NCI-H1092 (cell line): ENCODE measurements at places on chromosomes 5 and 9.

- no peak for DNase-seq
These were observed 71.7 kb upstream of the TBCA start for GRCh38 chr5:77847814-77848290.

DNA sequence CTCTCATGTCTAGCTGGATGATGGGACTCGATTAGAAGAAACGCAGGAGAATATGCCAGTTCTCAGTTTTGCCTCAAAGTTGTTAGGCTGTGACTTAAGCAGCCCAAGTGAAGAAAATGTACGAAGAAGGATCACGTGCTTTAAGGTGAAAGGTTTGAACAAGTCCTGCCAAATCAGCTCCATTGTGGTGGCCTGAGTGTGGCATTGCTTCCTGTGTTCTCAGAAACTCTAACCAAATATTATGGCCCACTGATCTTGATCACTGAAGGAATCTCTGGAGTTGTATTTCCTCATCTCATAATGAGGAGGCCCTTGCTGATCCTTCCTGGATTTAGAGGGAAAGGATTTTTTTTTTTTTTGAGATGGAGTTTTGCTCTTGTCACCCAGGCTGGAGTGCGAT lies 44.0 kb downstream of the OTULIN start:
- DNase-seq, result no peak

GRCh38 chr9:9498846-9499245 lies 1114.0 kb downstream of the PTPRD start:
- no peak for DNase-seq

- peak; percentile 17 for DNase-seq
These were observed 53.5 kb upstream of the TJP2 start for GRCh38 chr9:69120380-69121154.

DNA sequence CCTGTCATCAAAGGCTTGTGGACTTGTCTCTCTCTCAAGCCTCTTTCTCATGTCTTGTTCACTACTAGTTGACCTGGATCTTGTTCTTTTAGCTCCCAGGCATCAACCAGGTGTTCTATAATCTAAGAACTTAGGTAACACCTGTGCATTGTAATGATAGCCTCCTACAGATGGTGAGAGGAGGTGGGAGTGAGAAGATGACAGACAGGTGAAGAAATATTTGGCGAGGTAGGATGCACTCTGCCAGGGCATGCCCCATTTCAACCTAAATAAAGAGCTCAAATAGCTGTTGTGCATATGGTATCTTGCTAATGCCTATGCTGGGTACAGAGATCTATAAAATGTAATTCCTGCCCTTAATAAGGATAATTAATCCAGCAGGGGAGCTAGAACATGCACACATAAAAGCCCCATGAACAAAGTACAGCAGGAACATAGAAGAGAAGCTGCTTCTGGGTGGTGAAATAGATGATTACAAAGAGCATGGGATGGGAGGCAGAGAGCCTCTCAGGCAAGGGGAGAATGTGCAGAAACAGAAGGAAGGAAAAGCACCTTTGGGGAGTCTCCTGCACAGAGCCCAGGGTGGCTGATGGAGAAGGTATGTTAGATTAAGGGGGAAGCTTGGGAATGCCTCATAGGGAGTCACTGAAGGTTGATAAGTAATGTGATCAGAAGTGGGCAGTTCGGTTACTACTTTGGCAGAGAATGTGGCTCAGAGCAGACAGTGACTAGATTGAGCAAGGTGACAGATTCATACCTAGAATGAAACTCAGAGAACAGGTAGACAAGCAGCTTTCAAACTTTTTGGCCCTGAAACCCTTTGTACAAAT lies 28.0 kb upstream of the PLIN2 start:
- no peak for DNase-seq
